ENCODE measurements at places on chromosomes 4 and X.

- no peak for DNase-seq
These were observed 28.6 kb downstream of the ANK2 start for GRCh38 chr4:113078066-113078465.

DNA sequence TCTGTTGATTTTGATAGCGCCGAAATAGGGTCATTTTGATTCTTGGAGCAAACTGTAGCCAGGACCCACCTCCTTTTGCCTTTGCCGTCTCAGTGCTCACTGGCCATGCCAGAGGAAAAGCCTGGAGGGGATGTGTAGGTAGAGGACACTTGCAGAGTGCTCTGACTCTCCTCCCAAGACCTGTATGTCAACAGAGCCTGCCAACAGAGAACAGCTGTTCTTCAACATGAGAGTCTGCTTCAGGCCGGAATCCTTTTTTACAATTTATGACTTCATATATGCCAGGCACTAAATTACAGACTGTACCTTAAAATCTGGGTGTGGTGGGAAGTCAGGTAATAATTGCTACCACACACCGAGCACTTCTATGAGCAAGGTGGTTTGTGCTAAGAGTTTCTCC, 94.2 kb downstream of the KDR start:
- no peak for DNase-seq

DNA sequence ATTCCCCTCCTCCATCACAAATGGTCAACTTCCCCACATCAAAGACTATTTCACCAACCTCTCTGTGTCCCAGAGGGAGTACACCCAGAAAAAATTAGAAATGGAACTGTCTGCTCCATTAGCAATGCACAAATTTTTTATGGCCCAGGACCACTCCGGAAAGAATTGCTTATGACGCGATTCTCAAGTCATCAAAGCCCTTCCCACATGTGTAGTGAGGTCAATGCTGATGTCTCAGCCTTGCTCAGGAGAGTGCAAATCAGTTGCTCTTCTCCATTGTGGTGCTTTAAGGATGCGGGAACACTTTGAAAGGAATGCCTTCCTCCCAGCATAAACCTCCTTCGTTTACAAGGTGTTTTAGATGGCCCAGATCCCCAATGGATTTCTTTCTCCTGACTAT, 518.3 kb downstream of the PPARGC1A start:
- no peak for DNase-seq

DNA sequence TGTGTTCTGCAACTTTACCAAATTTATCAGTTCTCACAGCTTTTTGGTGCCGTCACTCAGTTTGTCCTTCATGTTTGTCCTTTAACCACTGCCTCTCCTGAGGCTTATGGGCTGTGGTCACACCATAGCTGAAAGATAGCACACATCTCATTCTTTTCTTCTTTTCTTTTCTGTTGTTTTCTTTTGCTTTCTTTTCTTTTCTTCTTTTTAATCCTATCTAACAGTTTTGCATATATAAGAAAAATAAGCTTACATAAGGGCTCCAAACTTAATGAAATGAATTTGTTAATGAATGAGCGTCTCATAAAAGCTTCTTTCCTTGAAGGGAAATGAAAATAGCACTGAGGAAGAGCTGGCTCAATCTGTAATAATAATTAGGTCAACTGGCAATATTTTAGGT, 1061.2 kb downstream of the PCDH18 start:
- no peak for DNase-seq

GRCh38 chr4:57652779-57653178, 542.6 kb upstream of the IGFBP7 start:
- DNase-seq: no peak

- DNase-seq: no peak
These were observed 15.7 kb upstream of the MAGEA10 start for GRCh38 chrX:152154050-152154449.

GRCh38 chr4:89468602-89469001, 161.0 kb upstream of the GPRIN3 start:
- no peak for DNase-seq

DNA sequence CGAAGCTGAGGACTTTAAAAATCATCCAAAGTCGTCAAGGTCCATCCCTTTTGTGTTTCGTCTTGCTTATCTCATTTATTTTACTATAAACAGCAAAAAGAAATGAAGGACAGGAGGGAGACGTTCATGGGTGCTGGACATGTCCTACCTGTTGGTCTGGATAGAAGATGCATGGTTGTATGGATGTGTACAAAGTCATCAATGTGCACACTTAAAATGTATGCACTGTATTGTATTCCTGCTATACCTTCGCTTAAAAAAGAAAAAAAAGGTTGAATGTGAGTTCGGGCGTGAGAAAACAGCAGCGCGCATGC, 313 bp upstream of the BLOC1S4 start:
- no peak for DNase-seq

GRCh38 chr4:106717091-106717490, 319.0 kb downstream of the DKK2 start:
- DNase-seq: no peak
